Epithelial cell of alveolus of lung (primary cell): ENCODE measurements at places on chromosomes 2 and 18. TPM values are rescaled to one million over a fixed set of nuclear protein-coding genes. Genes with fewer than 3 reads are reported as not detected.

The TRIM43 gene
- total RNA-seq = not detected in 2 replicates

The FIGN gene
- 1.0 and 5.3 TPM in 2 replicates for total RNA-seq

The PLGLB2 gene
- total RNA-seq = 0.32 TPM in 1 of 2 replicates, not detected in the other

The LCLAT1 gene
- total RNA-seq = 15.5 and 17.8 TPM in 2 replicates

The ZNF521 gene
- 15.4 and 36.2 TPM in 2 replicates for total RNA-seq

The TMEM200C gene
- total RNA-seq = 2.5 and 7.7 TPM in 2 replicates

The PPM1G gene
- total RNA-seq = 48.9 and 86.0 TPM in 2 replicates

The FBXO11 gene
- 29.6 and 45.1 TPM in 2 replicates for total RNA-seq

The CD226 gene
- total RNA-seq = 1.2 and 1.4 TPM in 2 replicates

The YPEL5 gene
- total RNA-seq = 53.9 and 55.5 TPM in 2 replicates

The ABCG5 gene
- not detected in 2 replicates for total RNA-seq

The ZBTB7C gene
- under 0.01 TPM in 1 of 2 replicates, not detected in the other for total RNA-seq

The C18orf54 gene
- total RNA-seq = 4.5 and 5.2 TPM in 2 replicates

The SLC9A2 gene
- total RNA-seq = not detected in 2 replicates

The SPP2 gene
- total RNA-seq = not detected in 2 replicates

The CNRIP1 gene
- 25.4 and 39.2 TPM in 2 replicates for total RNA-seq

The PPP1R1C gene
- total RNA-seq = 0.91 and 0.96 TPM in 2 replicates

The CCL20 gene
- 0.88 and 14.0 TPM in 2 replicates for total RNA-seq

The MAP3K19 gene
- total RNA-seq = not detected in 2 replicates

The HOXD8 gene
- total RNA-seq = not detected in 2 replicates

The GPAT2 gene
- 0.08 and 4.9 TPM in 2 replicates for total RNA-seq

The COL4A4 gene
- 0.32 and 0.91 TPM in 2 replicates for total RNA-seq

The GCC2 gene
- 13.2 and 22.8 TPM in 2 replicates for total RNA-seq

The EN1 gene
- total RNA-seq = 0.32 and 0.39 TPM in 2 replicates

The SERPINB2 gene
- 1.4 and 19.1 TPM in 2 replicates for total RNA-seq

The KLHL41 gene
- 0.13 and 5.7 TPM in 2 replicates for total RNA-seq

The TEX44 gene
- total RNA-seq = not detected in 2 replicates

The SAG gene
- total RNA-seq = not detected in 2 replicates

The SCYGR4 gene
- total RNA-seq = not detected in 2 replicates

The ATG16L1 gene
- 16.0 and 16.8 TPM in 2 replicates for total RNA-seq

The VWA3B gene
- total RNA-seq = not detected in 2 replicates

The MDH1B gene
- 0.26 and 1.3 TPM in 2 replicates for total RNA-seq

The GPR17 gene
- not detected in 2 replicates for total RNA-seq

The MATN3 gene
- 3.8 and 7.9 TPM in 2 replicates for total RNA-seq
